Daoy (cell line): ENCODE measurements at places on chromosomes 3 and 15. TPM values are rescaled to one million over a fixed set of nuclear protein-coding genes. Genes with fewer than 3 reads are reported as not detected.

Gene OXTR
- 0.63 and 2.0 TPM in 2 replicates for total RNA-seq

Gene TAMM41
- total RNA-seq: 9.5 and 11.1 TPM in 2 replicates

Gene HRH1
- total RNA-seq: 8.2 and 9.0 TPM in 2 replicates

Gene CATSPER2
- total RNA-seq: 2.3 and 3.8 TPM in 2 replicates

Gene RETNLB
- not detected in 2 replicates for total RNA-seq

Gene QTRT2
- 37.0 and 82.4 TPM in 2 replicates for total RNA-seq

Gene TMEM45A
- total RNA-seq: 24.5 and 26.9 TPM in 2 replicates

Gene C15orf62
- 0.40 TPM in 1 of 2 replicates, not detected in the other for total RNA-seq

Gene C3orf85
- not detected in 2 replicates for total RNA-seq

Gene MYO5C
- 8.0 and 16.5 TPM in 2 replicates for total RNA-seq

Gene RAF1
- 56.3 and 59.0 TPM in 2 replicates for total RNA-seq

Gene RHCG
- not detected in 2 replicates for total RNA-seq

Gene CORO2B
- 2.5 and 2.6 TPM in 2 replicates for total RNA-seq

Gene ACP3
- 2.9 TPM in 1 of 2 replicates, not detected in the other for total RNA-seq

Gene CFAP20DC
- total RNA-seq: 3.3 and 3.4 TPM in 2 replicates

Gene SPATA12
- 0.34 TPM in 1 of 2 replicates, not detected in the other for total RNA-seq

Gene CCDC33
- 4.9 and 5.9 TPM in 2 replicates for total RNA-seq

Gene RTP1
- total RNA-seq: not detected in 2 replicates

Gene PSTPIP1
- 0.11 TPM in 1 of 2 replicates, not detected in the other for total RNA-seq

Gene DNAH12
- 0.06 TPM in 1 of 2 replicates, not detected in the other for total RNA-seq

Gene TTLL13
- 0.06 TPM in 1 of 2 replicates, not detected in the other for total RNA-seq

Gene SNTN
- not detected in 2 replicates for total RNA-seq

Gene AMOTL2
- 99.8 and 102 TPM in 2 replicates for total RNA-seq

Gene CSPG4
- 21.2 and 24.7 TPM in 2 replicates for total RNA-seq

Gene MED12L
- total RNA-seq: 1.8 and 2.7 TPM in 2 replicates

Gene IMPG2
- 0.21 TPM in 1 of 2 replicates, not detected in the other for total RNA-seq

Gene DUT
- 137 and 174 TPM in 2 replicates for total RNA-seq
